ENCODE measurements at places on chromosomes 2 and 18. TPM values are rescaled to one million over a fixed set of nuclear protein-coding genes. Genes with fewer than 3 reads are reported as not detected.

The TUBA3D gene
- total RNA-seq: 0.14 TPM

DNA sequence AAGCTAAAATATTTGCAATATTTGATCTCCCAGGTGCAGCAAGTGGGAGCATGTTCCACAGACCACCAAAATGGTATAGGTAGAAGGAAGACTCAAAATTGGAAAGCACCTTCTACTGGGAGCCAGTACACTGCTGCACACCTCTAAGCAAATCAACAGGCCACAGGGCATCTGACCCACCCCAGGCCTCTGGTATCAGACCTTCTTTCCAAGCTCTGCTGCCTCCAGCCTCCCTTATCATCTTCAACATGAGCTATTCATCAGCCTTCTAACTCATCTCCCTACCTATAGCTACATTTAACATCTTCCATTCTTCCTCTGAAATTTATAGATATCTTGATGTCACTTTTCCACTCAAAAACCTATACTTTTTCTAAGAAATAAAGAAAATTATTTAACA is 294.8 kb downstream of the ZEB2 start:
- DNase-seq: peak; percentile 61

DNA sequence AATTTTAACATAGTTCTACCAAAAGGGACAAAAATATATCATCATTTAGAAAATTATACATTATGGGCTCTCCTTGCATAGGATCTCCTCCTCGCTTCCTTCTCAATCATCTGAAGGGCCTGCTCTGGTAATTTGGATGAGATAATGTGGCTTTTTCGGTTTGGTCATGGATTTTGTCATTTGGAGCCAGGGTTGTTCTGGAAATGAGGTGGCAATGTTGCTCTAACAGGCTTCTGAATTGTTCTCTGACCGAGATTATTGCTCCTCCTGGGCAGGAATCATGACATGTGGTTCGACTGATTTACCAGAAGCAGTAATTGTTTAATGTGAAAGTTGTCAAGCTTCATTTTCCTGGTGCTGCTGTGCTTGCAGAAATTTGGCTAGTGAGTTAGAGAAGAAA is 194.7 kb upstream of the ERBB4 start:
- no peak for DNase-seq

- DNase-seq: no peak
These were observed 532.2 kb downstream of the RIT2 start for GRCh38 chr18:42583283-42583731.

The CCDC74B gene
- total RNA-seq: 0.17 TPM

The CNDP1 gene
- total RNA-seq: 8.2 TPM

The THADA gene
- total RNA-seq: 15.8 TPM

DNA sequence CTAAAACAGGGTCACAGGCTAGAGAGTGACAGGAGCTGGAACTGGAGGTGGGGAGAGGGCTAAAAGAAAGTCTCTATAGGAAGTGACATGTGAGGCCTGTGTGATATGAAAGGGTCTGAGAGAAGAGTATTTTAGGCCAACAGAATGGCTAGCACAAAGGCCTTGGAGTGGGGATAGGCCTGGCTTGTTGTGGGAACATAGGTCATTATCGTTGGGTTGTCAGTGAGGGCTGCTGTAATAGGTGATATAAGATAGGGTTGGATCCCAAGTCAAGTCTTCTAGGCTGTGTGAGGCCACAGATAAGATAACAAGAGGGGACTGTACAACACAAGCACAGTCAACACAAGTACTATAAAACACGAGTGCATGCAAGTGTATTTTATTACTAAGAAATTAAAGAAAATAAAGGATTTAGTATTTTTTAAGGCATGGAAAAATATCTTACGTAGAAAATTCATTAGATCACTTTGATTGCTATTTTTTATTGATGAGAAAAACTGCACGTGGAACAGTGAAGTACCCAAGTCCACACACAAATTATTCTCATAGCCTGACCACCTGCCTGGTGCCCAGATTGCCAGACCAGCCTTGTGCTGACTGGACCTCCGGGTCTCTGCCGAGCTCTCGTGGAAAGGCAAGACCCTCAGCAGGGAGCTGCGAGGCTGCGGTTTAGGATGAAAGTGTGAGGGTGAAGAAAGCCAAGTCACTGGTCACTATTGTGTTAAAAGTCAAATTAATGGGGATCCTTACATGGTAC is 14.1 kb downstream of the LTBP1 start:
- DNase-seq: no peak

DNA sequence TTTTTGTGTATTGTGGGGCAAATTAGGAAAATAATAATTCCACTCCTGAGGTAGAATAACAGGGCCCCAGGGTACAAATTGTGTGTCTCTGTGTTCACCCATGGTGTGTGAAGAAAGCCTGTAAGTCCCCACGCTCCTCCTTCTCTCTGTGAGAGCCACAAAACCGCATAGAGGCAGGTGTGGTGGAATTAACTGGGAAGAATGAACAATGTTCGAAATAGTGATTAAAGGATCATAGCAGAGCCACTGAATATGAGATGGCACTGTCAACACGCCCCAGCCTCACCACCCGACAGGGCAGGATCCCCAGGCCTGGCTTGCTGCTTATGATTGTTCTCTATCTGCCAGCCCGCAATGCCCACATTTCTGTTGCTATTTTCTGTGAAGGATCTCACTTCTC is 14.1 kb downstream of the IL1RN start:
- DNase-seq: no peak

The CASP10 gene
- total RNA-seq: 13.6 TPM

DNA sequence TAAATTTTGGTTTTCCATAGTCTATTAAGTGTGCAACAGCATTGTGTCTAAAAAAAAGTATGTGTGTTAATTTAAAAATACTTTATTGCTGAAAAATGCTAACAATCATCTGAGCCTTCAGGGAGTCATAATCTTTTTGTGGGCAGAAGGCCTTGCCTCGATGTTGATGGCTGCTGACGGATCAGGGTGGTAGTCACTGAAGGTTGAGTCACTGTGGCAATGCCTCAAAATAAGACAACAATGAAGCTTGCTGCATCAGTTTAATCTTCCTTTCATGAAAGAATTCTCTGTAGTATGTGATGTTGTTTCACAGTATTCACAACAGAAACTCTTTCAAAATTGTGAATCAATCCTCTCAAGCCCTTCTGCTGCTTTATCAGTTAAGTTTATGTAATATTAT is 31.3 kb downstream of the HDHD2 start:
- no peak for DNase-seq

DNA sequence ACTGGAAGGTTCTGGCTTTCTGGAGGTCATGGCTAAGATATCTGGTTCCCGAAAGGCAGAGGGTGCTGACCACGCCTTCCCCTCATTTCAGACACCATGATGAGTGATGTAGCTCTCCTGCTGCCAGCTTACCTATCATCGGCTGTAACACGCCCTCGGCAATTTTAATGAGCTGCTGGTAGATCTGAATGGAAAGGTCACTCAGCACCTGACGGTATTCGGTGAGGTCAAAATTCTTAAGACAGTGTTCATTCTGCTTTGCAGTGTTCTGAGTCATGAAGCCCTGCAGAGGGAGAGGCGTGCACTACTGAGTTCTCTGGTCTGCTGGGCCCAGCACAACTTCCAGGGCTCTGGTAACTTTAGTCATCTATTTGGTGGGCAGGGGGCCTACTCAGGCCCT is 25.7 kb upstream of the ACAA2 start:
- DNase-seq: no peak

The SLC39A6 gene
- 10.3 TPM for total RNA-seq

The MC5R gene
- total RNA-seq: not detected

The NPPC gene
- total RNA-seq: 0.47 TPM

DNA sequence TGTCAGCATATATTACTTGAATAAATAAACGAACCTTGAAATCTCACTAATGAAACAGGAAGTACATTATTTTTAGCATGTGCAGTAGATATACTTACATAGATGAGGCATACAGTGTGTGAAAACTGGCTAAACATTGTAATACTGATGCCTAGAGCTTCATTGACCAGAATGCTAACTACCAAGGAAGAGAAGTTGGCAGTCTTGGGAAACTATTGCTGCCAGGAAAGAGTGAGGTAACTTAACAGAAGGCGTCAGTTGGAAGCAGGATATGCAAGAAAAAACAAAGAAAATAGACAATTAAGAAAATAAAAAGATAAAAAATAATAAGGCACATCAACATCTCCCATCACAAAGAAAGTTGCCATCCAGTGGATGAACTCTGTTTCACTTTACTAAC is 963.0 kb downstream of the TDRD15 start:
- DNase-seq: no peak

GRCh38 chr2:97812931-97813330 is 99.6 kb downstream of the ZAP70 start:
- no peak for DNase-seq

GRCh38 chr2:104880076-104880475 is 26.2 kb downstream of the POU3F3 start:
- no peak for DNase-seq

GRCh38 chr2:30338475-30338874 is 107.1 kb downstream of the LBH start:
- no peak for DNase-seq

- no peak for DNase-seq
These were observed 28.2 kb downstream of the TSPYL6 start for GRCh38 chr2:54227798-54228197.

The DPP4 gene
- total RNA-seq: 30.1 TPM

The ANKRD30B gene
- total RNA-seq: not detected

- no peak for DNase-seq
These were observed 16.7 kb upstream of the PDIA6 start for GRCh38 chr2:10829299-10829698.

- no peak for DNase-seq
These were observed 357.0 kb downstream of the GALNT13 start for GRCh38 chr2:154228566-154229280.

- no peak for DNase-seq
These were observed 79.2 kb downstream of the ASB1 start for GRCh38 chr2:238505892-238506280.

GRCh38 chr2:95005726-95006125 is 19.8 kb upstream of the MAL start:
- DNase-seq: no peak

GRCh38 chr18:47801817-47802216 is 128.6 kb downstream of the SMAD2 start:
- DNase-seq: no peak

GRCh38 chr18:3823073-3823472 is 373.1 kb downstream of the TGIF1 start:
- no peak for DNase-seq

DNA sequence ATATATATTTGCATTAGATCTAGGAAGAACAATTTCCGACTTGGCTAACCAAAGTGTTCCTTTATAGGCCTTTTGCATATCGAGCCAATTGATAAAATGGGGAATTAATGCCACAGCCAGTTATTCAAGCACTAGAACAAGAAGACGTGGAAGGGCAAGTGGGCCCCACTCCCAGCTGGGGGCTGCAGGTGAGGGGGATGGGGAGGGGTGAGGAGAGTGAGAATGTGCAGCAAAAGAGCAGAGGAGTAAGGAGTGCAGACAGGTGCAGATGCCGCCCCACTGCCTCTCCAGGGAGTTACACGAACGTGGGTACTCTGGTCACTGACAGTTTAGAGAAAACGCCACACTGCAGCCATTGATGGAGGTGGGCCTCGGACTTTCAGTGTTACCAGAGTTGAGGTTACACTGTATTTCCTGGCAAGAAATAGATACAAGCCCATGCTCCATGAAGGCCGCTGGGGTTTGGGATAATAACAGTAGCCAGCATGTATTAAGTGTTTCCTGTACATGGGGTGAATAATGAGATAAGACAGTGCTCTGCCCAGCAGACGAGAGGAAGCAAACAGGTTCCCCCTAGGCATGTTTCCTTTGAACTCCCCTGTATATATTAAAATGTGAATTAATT is 40.9 kb downstream of the GORASP2 start:
- DNase-seq: no peak

The ATP6V1B1 gene
- total RNA-seq: not detected

DNA sequence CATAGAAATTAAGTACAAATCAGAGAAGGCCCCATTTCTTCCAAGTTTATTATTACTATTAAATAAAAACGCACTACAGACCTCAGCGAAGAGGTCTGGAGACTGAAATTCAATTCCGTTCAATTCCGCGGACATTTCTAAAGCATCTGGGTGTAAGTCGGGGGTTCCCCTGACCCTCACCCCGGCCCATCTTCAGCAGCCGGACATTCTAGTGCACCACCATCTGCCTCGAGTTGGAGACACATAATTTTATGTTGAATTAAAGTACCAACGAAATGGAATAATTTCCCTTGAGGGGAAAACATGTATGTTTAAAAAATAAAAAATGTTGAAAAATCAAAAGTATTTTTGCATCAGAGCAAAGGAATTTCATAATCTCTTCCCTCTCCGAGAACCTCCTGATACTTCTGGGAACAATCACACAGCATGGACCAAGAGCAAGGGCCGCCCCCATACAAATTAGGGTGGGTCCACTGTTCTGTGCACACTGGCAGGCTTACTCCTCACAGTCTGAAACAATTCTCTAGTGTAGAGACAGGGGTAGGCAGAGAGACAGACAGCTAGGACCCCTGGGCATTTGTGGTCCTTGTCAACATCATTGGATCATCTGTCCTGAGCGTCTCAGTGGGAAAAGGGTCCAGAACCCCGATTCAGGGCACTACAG is 29.3 kb downstream of the MBP start:
- no peak for DNase-seq
